ENCODE measurements at places on chromosomes 3 and 15.

GRCh38 chr15:29455055-29455454 lies 185.4 kb upstream of the NSMCE3 start:
- DNase-seq = no peak

- DNase-seq = no peak
Observed at GRCh38 chr3:1190569-1190968, 97.7 kb downstream of the CNTN6 start.

- no peak for DNase-seq
Observed at GRCh38 chr15:52028431-52029093, 9.5 kb downstream of the MAPK6 start.

- DNase-seq = no peak
Observed at GRCh38 chr3:129665024-129665768, 58.7 kb upstream of the PLXND1 start.

- DNase-seq = no peak
Observed at GRCh38 chr3:142046320-142047020, 102.9 kb downstream of the TFDP2 start.

DNA sequence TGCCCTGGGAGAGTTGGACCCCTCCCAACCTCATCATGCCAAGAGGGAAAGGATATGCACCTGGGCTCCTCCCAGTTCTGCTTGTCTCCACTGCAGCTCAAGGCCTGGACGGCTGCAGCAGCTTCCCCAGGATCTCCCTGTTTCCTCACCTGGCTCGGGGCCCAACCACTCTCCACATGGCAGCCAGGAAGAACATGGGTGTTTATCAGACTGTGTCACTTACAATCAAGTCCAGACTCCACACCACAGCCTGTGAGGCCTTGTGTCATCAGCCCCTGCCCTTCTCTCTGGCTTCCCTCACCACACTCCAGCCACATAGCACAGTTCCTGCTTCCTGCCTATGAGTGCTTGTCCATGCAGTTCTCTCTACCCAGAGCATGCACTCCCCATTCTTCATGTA lies 534.4 kb downstream of the EPHB1 start:
- no peak for DNase-seq

DNA sequence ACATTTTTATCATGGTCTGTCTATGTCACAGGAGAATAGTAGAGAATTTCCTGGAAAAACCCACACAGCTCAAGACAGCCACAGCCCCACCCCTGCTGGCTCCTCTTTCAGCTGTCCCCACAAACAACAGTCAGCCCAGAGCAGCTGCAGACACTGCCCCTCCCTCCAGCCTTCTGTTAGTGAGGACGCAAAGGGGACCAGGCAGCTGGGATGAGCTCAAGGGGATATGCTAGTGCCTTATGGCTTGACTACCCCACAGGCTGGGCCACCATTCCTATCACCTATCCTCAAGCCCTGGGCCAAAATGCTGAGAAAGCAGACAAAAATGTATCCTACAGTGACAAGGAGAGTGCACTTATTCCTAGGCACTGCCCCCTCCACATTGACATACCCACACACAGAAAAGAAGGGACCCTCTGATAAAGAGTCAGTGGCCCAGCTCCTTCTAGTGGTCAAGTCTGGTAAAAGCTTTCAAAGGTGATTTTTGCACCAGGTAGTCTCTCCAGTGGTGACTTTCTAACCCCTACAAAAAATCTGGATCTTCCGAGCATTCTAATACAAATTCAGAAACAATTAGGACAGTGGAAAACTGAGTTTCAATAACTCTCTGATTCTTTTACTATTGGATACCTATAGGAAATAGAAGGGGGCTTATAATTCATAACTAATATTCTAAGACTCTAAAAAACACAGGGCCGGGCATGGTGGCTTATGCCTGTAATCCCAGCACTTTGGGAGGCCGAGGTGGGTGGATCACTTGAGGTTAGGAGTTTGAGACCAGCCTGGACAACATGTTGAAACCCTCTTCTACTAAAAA lies 3.0 kb upstream of the MAP1A start:
- no peak for DNase-seq

DNA sequence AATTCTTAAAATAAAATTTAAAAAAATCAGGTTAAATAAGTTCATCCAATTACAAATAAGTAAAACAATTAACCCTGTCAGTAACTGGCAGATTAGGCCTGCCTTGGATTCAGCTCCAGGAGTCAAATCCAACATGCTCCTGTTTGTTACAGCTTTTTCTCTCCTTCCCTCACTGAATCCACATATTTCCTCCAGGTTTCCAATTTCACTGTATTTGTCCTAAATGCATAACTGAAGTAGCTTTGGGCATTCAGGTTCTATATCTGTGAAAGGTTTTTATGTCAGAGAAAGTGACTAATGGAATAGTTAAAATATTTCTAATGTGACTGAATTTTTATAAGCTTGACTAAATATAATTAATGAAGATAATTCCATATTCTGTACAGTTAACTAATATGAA lies 79.7 kb downstream of the IFT80 start:
- DNase-seq = no peak

GRCh38 chr3:12990781-12991480 lies 82.3 kb downstream of the IQSEC1 start:
- peak; percentile 52 for DNase-seq

DNA sequence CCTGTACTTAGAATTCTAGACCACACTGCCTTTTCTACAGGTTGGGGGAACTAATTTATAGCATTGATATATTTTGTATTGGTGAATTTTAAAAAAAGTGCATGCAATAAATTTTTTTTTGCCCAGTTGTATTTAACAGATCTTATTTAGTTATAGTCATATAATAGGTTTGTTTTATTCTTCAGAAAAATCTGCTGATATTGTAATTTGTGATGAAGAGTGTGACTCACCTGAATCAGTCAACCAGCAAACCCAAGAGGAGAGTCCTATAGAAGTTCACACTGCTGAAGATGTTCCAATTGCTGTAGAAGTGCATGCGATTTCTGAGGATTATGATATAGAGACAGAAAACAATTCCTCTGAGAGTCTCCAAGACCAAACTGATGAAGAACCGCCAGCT lies 10.3 kb downstream of the ZNF639 start:
- no peak for DNase-seq

DNA sequence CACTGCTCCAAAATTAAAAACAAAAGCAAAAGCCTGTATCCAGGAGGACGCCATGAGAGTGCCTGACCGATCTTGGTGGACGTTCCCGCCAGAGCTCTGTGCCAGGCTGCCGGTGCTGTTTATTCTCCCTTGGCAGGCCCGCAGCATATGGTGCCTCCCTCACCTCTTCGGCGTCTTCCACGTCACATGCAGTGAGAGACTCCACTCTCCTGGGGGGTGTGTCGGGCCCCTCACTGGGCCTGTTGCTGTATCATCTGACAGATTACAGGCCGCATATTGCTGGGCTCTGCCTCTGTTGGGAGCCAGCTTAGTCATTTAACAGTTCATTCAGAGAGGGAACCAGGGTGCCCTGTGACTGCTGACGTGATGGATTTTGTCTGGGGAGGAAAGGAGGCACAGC lies 86.4 kb upstream of the ARRDC4 start:
- DNase-seq = no peak
